ENCODE measurements at places on chromosomes 6 and 20.

GRCh38 chr6:23533944-23534343 lies 592.1 kb upstream of the NRSN1 start:
- no peak for DNase-seq

DNA sequence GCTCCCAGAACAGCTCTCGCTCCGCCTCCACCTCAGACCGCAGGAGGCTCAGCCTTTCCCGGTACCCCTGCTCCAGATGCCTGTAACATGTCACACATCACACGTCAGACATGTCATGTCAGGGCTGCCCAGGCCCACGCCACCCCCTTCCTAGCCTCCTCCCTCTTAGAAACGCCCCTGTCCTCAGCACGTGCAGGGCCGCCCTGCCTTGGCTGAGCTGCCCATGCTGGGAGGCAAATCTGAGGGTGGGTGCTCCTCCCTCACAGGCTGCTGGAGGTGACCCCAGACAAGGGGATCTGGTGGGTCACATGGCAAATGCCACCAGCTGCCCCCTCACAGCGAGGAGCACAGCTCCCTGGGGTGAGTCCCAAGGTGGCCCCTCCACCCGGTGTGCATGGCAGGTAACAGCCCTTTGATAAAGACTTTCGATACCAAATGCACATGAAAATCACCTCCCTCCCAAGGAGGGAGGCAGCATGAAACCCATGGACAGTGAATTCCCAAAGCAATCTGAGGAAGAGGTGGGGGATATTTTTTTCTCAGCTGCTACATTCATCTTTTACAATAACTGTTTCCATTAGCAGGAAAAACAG lies 84.1 kb downstream of the GINS1 start:
- DNase-seq: no peak

DNA sequence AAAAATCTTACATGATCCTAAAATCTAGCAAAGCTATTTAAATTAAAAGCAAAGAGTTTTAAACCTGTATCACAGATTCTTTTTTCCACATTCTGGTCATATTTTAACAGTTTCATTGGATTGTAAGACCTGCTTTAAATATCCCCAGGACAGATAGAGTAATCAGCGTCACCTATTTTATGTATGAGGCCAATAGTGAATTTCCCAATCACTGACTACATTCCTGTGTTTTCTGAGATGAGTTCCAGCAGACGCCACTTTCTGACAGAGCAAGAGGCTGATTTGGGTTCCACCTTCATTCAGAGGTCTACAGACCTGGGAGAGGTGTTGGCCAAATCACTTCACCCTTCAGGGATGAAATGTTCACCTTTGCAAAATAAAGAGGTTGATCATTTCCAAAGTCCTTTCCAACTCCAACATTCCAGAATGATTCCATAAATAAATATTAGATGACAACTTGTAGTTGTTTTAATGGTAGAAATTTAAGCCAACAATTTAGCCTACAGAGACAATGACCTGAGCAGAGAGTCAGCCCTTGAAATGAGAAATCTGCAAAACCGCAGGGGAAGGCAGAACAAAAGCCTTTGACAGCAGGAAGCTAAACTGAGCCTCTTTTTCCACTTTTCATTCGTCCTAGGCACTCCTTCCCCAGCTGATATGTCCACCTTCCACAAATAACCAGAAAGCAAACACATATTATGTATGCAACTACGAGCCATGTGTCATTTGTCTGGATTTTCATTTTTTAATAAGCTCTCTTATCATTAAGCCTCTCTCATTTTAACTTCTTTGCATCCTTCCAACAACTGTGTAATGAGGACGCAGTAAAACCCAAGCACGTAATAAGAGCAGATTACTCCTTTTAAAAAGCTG lies 105.2 kb downstream of the TFAP2A start:
- DNase-seq: no peak

DNA sequence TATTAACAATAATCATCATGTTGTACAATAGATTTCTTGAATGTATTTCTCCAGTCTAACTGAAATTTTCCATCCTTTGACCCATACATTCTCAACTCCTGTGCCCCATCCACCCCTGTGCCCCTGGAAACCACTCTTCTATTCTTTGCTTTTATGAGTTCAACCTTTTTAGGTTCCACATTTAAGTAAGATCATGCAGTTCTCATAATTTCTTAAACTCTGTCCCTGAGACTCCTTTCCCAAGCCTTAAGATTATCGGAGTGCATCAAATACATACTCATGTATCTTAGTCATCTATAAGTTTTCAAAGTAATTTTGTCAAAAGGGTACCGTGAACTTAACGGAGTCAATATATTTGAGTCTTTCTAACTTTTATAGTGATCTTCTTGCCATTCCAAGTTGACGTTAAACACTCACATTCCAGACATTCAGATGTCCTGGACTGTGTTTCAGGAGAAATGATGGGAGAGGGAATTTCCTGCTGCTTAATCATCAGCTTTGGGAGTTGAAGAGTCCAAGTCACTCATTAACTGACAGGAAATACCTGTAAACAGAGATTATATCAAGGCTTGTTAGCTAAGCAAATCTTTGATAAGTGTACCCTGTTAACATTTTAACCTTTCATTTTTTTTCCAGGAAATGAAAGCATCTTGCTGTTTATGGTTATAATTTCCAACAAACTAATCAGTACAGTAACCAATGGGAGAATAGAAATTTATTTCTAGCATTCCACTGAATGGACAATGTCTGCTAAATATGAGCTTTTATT lies 73.3 kb downstream of the ADGRG6 start:
- peak; percentile 69 for DNase-seq

DNA sequence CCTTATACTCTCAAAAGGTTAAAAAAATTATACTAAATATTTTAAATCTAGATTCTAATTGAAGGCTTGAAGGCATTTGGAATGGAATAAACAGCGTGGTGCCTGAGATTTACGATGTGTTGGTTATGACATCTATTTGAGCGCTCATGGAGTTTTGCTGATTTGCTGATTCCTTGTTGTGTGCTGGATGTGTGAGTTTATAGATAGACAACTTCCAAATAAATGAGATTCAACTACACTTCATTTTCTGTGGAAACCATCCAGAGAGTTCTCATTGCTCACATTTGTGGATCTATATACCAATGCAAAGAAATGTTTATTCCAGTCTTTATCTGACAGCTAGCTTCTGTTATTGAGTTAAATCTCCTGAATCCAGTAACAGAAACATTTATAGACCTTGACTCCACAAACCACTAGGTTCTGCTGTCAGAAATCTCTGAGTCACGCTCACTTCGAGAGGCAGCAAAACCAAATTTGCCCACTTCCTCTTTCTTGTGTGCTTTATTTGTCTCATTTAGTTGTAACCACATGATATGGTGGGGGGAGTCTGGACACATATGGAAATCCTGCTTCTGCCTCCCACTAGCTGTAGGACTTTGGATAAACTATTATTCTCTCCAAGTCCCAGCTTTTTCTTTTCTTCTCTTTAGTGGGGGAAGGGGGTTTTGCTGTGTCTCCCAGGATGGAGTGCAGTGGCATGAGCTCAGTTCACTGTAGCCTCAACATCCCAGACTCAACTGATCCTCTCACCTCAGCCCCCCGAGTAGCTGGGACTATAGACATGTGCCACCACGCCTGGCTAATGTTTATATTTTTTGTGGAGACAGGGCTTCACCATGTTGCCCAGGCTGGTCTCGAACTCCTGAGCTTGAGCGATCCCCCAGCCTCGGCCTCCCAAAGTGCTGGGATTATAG lies 54.5 kb downstream of the IPCEF1 start:
- DNase-seq: no peak

DNA sequence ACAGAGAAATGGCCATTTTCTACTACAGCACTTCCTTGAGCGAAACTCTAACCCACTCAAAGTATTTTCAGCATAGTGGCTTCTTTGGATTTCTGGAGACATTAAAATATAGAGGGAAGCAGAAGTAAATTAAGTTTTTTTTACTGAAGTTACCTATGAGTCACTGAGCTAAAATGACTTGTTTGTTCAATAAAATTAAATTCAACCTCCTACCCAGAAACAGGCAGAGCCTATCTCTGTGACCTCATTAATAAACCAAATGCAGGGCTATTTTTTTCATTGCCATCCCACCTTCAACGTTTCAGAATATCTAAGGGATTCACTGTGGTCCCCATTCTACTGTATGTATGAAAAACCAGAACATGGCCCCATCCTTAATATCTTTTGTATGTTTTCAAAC lies 133.0 kb downstream of the MTFR2 start:
- DNase-seq: no peak

GRCh38 chr20:6686171-6686570 lies 81.3 kb upstream of the BMP2 start:
- DNase-seq: no peak

- DNase-seq: no peak
Measured at GRCh38 chr6:31007694-31008093, 2.6 kb upstream of the MUC22 start.

DNA sequence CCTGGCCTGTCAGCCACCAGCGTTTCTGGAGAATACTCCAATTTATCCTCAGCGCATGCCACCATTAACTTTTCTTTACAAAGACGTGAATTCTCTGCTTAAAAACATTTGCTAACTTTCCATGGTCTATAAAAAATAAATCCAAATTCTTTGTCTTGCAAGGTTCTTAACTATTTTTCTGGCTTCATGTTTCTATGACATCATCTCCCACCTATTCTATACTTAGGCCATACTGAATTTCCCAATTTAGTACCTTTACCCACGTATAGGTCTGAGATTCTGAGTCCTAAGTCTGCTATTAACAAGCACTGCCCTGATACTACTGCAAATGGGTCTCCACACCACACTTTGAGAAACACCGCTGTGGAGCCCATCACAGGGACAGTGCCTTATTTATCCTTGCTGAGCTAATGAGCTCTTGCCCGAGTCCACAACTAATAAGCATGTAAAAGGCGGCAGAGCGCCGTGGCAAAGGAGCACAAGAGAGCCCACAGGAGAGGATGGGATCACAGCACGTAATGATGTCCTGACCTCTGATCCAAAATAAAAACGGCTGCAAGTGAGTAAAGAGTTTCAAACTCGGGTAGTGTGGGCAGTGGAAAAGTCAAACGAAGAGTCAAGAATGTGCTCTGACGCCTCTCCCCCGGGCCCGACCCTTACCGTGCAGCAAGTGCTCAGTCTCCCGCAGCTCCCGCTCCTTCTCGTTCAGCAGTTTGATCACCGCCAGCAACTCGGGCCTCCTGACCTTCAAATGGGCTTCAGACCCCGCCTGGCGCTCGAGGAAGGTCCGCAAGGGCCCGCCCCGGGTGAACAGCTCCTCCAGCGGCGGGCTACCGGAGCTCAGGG lies 519 bp downstream of the MTRF1L start:
- no peak for DNase-seq

GRCh38 chr6:4021854-4022695 lies 56.9 kb downstream of the FAM217A start:
- DNase-seq: no peak

DNA sequence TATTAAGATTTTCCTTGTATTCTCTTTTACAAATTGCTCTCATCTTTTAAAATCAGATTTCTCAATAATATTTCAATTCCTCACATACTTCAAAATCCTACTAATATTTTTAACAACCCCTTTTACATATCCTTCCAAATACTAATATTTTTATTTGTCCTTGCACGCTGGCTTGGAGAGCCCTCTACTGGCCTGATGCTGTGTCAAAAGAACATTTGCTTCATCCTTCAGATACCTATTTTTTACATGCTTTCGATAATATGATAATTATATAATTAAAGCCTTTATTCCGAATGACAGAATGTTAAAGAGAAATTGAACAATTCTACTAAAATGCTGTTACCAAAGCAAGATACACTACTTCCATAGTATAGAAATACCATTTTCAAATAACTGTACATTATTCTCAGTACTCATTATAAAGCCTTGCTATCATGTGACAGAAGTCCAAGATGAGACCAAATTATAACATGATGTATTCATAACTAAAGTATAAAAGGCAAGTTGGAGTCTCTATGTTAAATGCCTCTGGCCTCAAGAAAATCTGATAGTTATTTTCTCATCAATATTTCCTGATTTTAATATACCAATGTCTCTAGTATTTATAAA lies 39.0 kb upstream of the PLN start:
- peak; percentile 5 for DNase-seq

All from NCI-H460 (cell line).